ENCODE measurements at places on chromosomes 1 and 21.

DNA sequence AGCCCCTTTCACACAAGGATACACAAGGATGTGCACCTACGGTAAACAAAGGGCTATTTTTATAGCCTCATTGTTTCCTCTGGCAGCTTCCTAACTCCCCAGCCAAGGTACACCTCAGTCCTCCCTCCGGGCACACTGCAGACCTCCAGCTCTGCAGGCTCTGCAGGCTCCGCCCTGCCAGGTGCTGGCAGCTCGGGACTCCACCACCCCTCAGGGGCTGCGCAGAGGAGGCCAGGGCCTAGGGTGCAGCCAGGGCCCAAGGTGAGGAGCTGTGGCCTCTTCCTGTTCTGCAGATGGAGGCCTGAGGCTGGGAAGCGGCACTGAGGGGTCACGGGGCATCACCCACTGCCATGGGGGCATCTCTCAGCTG is 19.8 kb upstream of the CLSTN1 start:
- DNase-seq = no peak

GRCh38 chr1:32060914-32061313 is 11.8 kb upstream of the TMEM39B start:
- no peak for DNase-seq

DNA sequence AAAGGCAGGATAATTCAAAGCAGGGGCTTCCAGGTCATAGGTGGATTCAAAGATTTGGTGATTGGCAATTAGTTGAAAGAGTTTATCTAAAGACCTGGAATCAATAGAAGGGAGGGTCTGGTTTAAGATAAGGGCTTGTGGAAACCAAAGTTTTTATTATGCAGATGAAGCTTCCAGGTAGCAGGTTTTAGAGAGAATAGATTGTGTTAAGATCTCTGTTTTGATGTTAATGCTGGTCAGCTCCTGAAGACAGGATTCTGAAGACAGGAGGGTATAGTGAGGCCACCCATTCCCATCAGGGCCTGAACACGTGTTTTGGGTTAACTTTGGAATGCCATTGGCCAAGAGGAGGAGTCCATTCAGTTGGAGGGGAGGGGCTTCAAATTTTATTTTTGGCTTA is 6.1 kb upstream of the PTBP2 start:
- no peak for DNase-seq

DNA sequence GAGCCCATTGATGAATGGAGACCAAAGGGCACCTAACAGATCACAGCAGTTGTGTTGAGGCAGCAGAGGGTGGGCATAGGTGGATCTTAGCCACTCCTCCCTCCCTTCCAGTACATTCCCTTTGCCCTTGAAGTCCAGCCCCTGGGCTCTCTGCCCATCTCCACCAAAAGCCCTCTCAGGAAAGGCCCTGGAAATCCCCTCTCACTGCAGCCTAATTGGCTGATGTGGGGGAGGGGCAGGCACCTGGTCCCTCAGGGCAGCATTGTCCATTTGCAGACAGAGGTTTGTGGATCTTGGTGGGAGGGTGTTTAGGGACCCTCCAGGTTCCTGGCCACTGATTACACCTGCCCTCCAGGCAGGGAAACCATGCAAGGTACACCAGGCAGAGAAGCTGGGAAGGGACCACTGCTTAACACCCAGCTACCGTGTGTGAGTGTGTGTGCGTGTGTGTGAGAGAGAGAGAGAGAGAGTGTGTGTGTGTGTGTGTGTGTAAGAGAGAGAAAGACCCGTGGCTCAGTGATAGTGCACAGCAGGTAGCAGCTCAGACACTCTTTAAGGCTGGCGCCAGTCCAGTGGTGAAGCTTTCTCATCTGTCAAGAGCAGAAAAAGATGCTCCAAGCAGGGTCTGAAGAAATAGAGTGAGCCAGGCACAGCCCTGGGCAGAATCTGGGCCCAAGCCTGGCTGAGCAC is 71.1 kb downstream of the MATN1 start:
- no peak for DNase-seq

DNA sequence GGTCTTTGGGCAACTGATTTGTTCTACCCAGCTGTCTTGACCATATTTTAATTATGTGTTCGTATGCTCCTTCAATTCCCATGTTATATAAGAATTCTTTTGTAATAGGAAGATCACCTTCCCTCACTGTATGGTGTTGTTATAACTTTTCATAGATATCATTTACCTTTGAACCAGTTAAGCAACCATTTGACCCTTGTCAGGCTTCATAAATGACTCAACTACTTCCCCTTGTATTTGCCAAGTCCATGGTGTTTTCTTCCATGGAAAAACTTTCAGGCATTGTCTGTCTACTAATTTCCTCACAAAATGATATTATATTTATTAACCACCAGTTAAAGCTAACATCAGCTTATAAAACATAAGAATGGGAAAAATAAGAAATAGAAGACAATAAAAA is 5.1 kb downstream of the BPNT1 start:
- DNase-seq = peak; percentile 5

- DNase-seq = peak; percentile 18
These were observed 4.5 kb downstream of the DLGAP3 start for GRCh38 chr1:34924759-34925555.
